ENCODE measurements at places on chromosomes 12 and 14.

DNA sequence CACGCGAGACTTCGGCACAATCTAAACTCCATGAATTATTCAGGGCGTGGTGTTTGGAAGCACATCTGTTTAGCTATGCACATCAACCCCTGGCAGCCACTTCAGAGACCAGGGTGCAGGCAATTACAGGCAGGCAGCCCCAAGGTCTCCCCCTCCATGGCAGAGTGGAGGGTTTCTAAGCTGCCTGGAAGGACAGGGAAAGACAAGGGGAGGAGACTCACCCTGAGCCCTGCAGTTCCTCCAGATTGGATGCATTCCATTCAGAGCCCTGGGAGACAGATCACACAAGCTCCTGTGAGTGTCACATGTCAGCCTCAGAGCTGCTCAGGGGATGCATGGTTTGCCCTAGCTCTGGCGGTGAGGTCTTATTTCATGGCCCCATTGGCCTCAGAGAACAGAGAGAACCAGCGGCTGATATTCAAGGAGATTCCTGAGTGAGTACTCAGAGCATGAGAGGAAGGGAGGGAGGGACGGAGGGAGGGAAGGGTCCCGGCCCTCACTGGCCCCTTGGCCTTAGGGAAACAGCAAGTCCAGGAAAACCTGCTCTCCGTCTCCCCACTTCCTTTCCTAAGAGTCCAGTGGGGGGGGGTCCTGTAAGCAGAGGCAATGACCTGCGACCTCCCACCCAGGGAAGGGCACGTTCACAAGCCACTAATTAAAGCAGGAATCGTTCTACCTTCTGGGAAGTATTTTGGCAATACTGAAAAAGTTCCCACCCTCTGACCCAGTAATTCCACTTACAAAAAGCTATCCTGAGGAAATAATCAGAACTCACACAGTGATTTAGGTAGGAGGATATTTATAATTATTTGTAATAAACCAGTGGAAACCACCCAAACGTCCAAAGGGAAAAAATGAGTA lies 55.1 kb downstream of the SSH1 start:
- DNase-seq, result no peak

DNA sequence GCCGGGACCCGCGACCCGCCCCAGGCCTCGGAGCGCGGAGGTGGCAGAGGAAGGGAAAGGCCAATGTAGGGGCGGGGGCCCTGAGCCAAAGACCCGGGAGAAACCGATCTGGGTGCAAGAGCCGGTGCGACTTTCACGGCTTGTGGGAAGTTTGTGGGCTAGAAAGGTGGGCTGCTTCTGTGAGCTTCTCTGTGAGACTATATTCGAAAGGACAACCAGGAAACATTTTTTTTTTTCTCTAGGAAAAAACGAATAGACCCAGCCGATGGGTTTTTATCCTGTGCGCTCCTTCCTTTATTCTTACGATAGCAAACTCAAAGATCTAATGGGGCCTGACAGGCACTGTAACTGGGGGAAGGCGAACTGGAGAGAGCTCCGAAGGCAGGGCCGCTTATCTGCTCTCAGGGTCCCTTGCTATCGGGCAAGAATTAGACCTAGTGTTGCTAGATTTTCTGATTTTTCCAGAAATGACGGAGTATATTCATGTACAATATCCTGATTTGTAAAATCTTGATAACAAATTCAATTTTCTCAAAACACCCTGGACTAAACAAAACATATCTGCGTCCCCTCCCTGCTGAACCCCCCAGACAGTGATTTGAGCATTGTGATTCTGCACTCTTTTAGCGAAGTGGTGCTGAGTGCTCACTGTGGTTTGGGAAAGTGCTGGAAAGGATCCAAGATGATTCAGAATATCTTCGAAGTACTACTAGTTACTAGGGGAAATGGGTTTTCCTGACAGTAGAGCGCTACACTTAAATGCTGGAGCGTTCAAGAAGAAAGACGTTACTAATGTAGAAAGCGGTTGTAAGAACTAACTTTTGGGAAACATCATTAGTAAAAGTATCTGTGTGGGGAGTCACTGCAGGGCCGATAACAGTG lies 563 bp upstream of the STXBP6 start:
- DNase-seq, result no peak

- DNase-seq, result no peak
Measured at GRCh38 chr12:26769611-26770010, 63.4 kb downstream of the ITPR2 start.

DNA sequence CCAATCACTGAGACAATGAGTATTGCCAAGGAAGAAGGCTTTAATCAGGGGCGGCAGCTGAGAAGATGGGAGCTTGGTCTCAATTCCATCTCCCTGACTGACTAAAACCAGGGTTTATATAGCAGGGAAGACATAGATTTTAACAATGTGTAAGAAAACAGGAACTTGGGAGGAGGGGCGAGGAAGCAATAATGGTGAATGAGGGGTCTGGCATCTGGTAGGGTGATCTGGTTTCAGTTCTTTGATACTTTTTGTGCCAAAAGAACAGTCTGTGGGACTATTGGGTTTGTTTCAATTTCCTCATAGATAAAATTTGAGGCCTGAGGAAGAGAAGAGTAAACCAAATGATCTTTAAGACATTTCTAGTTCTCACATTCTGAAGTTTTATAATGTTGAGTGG lies 49.2 kb downstream of the FUT8 start:
- DNase-seq, result no peak

DNA sequence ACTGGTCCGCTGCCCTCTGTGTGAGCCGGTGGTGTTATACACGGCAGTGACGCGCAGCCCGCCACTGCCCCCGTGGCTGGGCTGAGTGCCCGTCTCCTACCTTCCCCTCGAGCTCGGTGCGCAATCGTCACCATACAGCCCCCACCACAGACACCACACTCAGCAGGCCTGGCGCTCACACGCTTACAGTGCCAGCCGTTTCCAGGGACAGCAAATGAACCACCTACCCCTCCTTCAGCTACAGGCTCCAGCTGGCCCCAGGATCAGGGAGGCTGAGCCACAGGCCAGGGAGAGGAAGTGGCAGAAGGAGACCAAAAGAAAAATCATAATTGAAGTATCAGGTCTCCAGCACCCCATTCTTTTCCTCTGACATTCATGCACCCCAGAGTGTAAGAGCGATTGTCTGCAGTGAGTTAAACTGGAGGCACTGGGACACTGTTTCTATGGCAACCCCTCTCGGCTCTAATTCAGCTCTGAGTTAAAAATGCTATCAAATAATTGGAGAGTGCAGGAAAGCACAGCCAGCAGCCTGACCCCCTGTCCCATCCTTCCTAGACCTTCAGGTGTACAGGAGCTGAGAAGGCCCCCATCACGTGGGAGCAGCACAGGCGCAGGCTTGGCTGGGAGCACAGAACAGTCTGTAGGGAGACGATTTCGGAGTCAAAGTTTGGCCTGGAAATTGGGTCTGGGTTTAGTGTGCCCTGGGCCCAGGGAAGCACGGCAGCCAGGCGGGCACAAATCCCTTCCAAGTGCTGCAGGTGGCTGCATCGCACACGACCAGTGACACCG lies 18.0 kb downstream of the LRTM2 start:
- DNase-seq, result no peak

DNA sequence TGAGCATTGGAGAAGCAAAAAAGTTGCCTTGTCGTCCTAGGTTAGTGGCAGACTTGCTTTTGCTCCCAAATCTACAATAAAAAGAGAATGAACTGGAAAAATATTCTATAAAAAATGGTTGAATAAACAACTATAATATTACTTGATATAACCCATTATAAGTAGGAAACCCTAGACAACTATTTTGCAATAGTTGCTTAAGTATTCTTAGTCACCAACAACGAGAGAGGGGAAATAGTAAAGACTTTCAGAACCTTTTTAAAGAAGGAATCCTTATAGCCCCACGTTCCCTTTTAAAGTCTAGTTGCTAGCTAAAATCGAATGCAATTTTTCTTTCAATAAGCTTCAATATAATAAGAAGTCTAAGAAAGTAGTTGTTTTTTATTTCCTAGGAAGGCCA lies 17.5 kb downstream of the AQP6 start:
- no peak for DNase-seq

DNA sequence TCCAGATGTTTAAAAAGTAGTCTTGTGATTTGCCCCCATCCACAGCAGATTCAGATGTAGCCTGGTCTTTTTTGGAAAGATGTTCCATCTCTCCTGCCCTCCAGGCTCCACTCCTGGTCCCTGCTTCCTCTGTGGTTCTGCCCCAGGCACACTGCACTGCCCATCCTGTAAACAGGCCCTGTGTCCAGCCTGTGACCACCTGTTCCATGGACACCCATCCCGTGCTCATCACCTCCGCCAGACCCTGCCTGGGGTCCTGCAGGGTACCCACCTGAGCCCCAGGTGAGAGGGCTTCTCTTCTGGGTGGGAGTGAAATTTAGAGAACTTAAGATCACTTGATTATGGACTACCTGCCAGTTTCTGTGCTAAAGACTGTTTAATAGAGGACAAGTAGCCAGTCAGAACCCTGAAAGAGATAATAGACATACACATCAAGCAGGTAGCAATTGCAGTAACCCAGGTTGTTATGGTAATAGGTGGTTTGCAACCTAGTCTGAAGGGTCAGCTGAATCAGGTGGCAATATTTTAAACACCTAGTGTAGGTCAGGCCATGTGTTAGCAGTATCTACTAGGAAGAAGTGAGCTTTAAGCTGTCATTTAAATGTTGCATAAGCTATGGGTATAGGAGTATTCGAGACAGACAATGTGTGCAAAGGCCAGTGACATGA lies 2.1 kb downstream of the RNF31 start:
- DNase-seq, result no peak

DNA sequence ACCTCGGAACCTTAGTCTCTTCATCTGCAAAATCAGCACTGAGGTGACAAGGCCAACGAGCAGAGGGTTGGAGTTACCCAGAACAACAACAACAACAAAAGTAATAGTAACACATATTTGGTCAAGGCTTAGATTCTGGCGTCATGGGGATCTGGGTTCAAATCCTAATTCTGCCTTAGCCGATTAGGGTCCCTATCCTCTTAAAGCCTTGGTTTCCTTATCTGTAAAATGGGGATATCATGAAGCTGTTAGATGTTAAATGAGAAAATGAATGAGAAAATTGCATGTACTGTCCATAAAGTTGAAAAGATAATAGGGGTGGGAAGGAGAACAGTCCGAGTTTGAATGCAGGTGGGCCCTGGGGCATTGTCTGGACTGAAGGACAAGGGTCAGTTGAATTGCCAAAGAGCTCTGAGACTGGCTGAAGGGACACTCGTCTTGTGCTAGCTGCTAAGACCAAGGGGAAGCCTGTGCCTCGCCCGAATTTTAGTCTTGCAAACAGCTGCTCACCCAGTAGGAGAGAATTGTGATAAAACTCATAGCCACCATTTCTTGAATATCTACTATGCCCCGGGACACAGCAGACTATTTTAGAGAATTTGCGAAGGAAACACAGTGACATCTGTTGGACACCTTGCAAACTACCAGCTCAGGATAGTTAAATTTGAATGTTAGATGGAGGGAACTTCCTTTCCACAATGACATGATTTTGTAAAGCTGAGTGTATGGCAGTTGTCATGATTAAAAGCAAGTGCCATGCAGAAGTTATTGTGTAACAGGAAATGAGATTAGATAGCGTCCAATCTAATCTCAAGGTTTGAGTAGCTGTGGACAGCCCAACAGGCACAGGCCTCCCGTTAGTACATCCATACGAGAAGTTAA lies 6.8 kb upstream of the HNF1A start:
- DNase-seq, result no peak

DNA sequence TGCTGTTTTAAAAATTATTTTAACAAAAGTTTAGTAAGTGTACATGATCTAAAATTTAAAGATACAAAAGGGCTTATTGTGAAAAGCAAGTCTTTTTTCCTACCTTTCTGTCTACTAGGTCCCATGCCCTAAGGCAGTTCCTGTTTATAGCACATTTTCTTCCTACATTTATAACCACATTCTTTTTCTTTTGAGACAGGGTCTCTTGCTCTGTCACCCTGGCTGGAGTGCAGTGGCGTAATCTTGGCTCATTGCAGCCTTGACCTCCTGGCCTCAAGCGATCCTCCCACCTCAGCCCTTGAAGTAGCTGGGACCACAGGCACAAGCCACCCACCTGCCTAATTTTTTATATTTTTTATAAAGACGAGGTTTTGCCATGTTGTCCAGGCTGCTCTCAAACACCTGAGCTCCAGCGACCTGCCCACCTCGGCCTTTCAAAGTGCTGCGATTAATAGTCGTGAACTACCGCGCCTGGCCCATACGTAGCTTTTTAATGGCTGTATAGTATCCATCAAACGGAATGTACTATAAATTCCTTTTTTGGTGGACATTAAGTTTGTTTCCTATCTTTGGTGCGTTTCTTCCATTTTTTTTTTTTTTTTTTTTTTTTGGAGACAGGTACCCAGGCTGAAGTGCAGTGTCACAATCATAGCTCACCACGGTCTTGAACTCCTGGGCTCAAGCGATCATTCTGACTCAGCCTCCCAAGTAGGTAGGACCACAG lies 20.9 kb downstream of the FRS2 start:
- DNase-seq, result no peak

GRCh38 chr12:99026332-99027054 lies 381.4 kb downstream of the APAF1 start:
- no peak for DNase-seq

- DNase-seq, result no peak
Measured at GRCh38 chr12:71312768-71313403, 126.7 kb upstream of the LGR5 start.

GRCh38 chr12:13670285-13670866 lies 311.0 kb downstream of the GRIN2B start:
- no peak for DNase-seq

DNA sequence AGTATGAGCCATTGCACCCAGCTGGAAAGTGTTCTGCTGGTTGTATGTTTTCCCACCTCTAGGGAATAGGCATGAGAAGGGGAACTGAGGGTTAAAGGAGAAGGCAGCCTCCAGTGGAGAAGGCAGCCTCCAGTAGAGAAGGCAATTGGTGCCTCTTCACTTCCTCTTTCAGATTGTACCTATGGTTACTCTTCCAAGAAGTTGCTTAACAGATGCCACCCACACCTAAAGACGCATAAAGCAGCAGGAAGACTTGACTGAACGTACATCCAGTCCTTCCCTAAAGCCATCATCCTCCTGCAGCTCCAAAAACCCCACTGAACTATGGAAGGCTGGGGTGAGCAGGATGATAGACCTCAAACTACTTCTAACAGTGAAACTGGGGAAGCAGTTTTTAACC lies 13.1 kb downstream of the DPF3 start:
- no peak for DNase-seq

DNA sequence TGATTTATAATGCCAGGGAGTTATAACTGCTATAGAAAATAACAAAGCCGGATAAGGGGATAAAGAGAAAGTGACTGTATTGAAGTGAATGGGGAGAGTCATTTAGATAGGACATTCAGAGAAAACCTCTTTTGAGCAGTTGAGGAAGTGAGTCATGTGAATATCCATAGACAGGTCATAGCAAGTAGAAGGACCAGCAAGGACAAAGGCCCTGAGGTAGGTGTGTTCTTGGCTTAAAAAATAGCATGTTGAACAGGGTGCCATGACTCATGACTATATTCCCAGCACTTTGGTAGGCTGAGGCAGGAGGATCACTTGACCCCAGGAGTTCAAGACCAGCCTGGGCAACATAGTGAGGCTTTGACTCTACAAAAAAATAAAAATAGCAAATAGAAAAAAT lies 51.5 kb upstream of the RAP1B start:
- no peak for DNase-seq

GRCh38 chr12:104790296-104791125 lies 167.6 kb downstream of the SLC41A2 start:
- peak; percentile 45 for DNase-seq

All from stimulated activated CD4-positive, alpha-beta T cell treated with anti-CD3 and anti-CD28 coated beads, TNF-alpha, amount 100 ng/mL, for 24 hours (primary cell).